Astrocyte of the spinal cord (primary cell): ENCODE measurements at places on chromosomes 7 and 10.

- DNase-seq: peak; percentile 92
These were observed 47.9 kb upstream of the NPFFR1 start for GRCh38 chr10:70331486-70332268.

GRCh38 chr7:158454631-158455030 is 133.0 kb downstream of the PTPRN2 start:
- no peak for DNase-seq

GRCh38 chr7:114631249-114631822 is 216.7 kb downstream of the FOXP2 start:
- DNase-seq: no peak

DNA sequence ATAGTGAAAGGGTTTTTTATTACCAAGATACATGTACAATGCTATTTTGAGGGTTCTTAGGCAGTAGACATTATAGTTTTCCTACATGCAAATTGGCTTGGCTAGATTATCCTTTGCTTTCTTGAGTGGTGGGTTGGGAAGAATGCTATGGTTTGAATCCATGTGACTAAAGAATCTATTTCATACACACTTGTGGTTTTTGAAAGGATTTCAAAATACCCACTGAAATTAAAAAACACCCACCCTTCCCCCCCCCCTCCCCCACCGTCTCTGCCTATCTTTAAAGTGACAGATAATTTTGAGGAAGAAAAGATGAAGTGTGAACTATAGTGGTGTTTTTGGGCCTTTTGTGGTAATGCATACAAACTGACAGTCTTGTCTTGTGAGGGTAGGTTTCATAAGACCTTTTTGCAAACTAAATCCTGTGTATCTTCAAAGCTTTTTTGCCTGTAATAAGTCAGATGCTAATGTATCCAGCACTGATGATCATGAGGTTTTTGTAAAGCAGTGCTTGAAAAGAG is 90.9 kb downstream of the TPST1 start:
- peak; percentile 48 for DNase-seq

- DNase-seq: no peak
These were observed 57.4 kb downstream of the LRRC4 start for GRCh38 chr7:127973832-127974231.

DNA sequence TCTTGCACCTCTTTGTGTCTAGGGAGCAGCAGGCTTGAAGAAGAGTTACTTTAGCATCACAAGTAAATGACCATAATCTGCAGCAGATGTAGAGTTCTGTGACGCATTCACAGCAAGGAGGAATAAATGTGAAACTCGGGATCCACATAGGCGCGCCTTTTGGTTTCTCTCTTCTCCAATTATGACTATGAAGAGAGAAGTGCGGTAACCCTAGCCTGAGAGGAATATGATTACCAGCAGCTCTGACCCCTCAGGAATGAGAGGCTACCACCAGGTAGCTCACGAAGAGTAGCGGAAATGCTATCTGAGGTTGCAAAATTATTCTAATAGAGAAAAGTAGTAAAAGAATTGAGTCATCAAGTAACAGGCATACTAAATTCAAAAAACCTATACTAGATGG is 25.2 kb upstream of the DMTF1 start:
- DNase-seq: no peak

- DNase-seq: peak; percentile 17
These were observed 181.0 kb downstream of the LRRC4 start for GRCh38 chr7:127850195-127850594.

- DNase-seq: no peak
These were observed 174.4 kb downstream of the ARID5B start for GRCh38 chr10:62075912-62076311.

GRCh38 chr10:58531084-58531695 is 18.5 kb downstream of the BICC1 start:
- peak; percentile 84 for DNase-seq

GRCh38 chr7:105353752-105354328 is 34.9 kb downstream of the SRPK2 start:
- DNase-seq: peak; percentile 56

GRCh38 chr10:99161165-99161564 is 74.5 kb downstream of the HPSE2 start:
- DNase-seq: no peak

DNA sequence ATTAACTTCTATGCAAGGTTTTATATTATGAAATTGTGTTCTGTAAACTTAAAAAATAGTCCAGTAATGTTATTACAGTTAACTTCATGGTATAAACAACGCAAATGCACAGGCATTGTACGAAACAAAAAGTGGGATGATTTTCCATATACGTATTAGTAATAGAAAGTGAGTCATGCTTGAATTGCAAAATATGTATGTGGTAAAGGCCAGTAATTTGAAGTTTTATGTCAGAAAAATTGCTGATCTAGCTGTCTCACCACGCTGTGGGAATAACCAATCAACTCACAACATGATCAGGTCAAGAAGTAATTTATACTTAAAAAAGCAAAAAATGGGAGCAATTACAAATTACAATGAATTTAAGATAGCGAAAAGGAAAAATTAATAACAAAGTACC is 37.0 kb upstream of the GLI3 start:
- peak; percentile 38 for DNase-seq

DNA sequence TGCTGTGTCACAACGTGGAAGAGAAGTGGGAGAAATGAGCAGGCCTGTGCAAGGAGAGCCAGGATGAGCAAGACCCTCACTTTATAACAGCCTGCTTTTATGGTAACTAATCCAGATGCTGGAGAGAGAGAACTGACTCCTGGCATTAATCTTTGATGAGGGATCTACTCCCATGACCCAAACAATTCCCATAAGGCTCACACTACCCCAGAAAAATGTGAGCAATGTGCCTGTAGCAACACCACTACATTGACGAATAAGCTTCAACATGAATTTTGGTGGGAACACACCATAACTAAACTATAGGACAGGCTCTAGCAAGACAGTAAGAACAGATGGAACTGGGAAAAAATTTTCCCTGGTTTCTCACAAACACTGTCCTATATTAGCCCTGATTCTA is 173.6 kb upstream of the PRSS58 start:
- no peak for DNase-seq

GRCh38 chr7:31059551-31059950 is 7.4 kb downstream of the ADCYAP1R1 start:
- DNase-seq: no peak

GRCh38 chr7:28862595-28863272 is 95.4 kb downstream of the TRIL start:
- peak; percentile 59 for DNase-seq

DNA sequence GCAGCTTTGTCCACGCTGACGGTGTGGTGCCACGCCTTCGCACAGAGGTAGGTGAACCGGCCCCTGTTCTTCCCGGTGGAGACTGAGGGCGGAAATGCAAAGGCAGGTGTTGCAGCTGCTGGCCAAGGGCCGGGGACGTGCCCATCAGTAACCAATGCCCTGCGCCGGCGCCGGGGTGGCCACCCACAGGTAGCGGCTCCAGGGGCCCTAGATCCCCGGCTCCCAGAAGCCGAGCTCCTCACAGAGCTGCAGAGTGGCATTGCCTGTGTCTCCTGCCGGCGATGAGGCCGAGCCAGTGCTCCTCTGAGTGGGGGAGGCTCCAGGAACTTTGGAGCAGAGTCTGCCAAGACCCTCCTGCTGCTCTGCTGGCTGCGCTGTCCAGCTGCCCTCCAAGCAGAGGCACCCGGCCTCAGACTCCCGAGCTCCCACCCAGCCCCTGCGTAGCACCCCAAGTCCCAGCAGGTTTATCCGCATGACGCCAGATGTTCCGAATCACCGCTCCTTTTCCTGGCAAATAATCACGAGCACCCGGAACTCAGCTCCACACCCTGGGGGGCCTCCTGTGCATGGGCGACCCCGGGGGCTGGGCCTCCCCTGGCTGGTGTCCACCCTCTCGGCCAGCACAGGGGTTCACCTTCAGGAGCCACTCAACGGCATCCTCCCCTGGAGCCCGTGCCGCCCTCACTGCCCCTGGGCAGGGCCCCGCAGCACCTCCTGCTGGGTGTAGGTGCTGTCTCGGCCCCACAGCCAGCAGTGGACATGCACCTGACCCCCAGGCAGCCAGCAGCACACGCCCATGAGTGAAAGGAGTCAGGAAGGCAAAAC is 22.1 kb downstream of the CFAP46 start:
- no peak for DNase-seq

DNA sequence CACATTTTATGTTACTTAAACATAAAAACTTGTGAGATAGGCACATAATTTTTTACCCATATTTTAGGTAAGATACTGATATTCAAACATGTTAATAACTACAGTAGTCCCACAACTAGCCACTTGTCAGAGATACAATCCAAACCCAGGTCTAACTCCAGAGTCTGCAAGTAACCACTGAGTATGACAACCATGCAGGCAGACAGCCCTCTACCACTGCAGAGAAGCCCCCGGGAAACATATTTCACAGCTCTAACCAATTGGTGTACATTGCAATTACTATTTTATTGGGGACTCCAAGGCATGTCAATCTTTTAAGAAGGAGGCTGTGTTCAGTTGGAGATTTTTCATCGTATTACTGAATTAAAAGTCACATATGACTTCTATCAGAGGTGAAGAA is 107.2 kb upstream of the FAM133B start:
- no peak for DNase-seq

- DNase-seq: peak; percentile 66
These were observed 113.3 kb upstream of the CREB5 start for GRCh38 chr7:28298870-28299518.

GRCh38 chr10:78292982-78293865 is 259.6 kb downstream of the RPS24 start:
- DNase-seq: peak; percentile 14

DNA sequence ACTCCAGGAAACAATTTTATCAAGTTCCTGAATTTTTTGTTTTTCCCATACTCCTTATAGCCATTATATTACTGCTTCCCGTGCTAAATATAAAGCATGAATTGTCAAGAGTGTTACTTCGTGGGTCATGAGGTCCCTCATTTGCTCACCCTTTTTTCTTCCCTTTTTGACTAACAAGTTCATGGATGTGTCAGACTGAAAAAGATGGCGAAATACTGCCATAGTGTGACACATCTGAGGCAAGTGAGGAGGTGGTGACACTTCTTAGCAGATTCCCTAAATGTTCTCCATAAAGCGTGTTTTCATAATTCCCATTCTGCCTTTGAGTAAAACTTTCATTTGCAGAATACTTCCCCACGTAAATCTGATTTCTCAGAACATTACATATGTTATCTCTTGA is 269.6 kb upstream of the FZD1 start:
- no peak for DNase-seq

GRCh38 chr10:71202314-71202713 is 10.1 kb upstream of the UNC5B start:
- no peak for DNase-seq

DNA sequence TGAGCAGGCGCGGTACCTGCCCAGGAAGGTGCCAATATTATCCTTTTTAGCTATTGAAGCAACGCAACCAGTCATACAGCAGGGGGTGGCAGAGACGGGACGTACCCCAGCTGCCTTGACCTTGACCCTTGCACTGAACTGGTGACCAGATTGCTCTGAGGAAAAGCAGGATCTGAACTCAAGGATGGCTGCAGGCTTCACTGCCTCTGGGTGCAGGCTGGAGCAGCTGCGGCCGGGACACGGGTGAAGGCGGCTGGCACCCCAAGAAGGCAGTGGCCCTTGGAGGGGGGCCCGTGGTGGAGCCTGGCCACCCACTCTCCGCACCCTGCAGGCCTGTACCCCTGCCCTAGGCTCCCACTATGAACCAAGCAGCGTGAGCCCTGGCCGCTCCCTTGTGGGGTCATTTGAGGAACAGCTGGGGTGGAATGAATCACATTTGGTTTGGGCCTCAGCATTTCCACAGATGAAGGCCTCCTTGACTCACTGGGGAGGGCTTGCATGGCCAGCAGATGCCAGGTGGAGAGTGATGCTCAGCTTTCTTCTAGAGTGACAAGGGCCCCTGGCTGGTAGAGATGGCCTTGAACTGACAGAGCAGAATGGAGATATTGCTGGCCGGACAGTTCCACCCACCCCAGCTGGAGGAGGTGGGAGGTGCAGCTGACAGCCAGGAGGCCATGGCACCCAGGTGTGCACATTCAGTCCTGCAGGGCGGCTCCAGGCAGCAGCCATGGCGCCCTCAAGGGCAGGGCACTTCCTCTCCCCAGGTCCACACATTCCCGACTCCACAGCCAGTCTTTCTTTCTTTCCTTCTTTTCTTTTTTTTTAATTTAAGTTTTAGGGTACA is 218.7 kb downstream of the WDR37 start:
- DNase-seq: no peak

DNA sequence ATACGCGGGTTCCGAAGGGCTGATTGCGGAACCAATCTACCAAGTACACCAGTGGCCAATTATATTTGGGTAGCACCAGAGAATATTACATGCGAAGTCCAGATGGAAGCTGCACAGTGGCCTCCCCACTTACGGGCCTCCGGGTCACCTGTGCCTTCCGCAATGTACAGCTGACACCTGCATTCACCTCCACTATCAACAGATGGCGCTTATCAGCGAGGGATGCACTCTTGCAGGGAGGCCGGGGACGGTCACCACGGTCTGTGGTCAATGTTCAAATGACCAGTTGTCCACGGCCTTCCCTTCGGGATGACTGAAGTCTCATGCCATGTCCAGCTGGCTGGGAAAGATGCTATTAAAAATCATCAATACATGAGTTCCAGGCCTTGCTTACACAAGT is 47.6 kb downstream of the SLIT1 start:
- no peak for DNase-seq

GRCh38 chr10:114077347-114077746 is 33.7 kb downstream of the ADRB1 start:
- DNase-seq: no peak

GRCh38 chr7:133265821-133266220 is 12.9 kb downstream of the EXOC4 start:
- DNase-seq: no peak

DNA sequence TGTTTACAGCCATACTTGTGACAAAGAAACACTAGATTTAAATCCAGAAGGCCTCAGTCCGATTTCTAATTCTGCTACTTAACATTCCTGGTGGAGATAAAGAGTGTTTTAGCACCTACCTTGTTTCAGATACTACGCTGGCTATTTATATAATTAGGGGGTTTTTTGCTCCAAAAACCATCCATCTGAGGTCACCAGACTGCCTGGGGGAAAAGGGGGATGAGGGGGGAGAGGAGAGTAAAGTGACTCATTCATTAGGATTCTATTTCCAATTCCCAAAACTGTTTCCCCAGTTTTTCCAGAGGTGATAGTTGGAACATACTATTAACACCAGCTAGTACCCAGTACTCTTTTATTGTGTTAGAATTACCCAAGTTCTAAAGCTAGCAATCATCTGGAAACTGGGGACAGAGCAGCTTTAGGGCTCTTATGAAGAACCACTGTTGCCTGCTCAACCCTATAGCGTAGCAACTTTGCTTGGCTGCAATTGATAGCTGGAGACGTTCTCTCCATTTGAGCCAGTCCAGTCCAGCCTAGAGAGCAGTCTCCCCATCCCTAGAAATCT is 6.6 kb downstream of the GCC1 start:
- DNase-seq: no peak
